ENCODE measurements at places on chromosomes 7 and 10.

GRCh38 chr10:96324447-96324846 is 20.2 kb downstream of the DNTT start:
- no peak for DNase-seq

- no peak for DNase-seq
Measured at GRCh38 chr10:130904676-130905075, 406.8 kb downstream of the TCERG1L start.

GRCh38 chr10:110996256-110996655 is 76.9 kb downstream of the SHOC2 start:
- DNase-seq = no peak

- DNase-seq = no peak
Measured at GRCh38 chr7:98329791-98330373, 48.4 kb downstream of the BRI3 start.

DNA sequence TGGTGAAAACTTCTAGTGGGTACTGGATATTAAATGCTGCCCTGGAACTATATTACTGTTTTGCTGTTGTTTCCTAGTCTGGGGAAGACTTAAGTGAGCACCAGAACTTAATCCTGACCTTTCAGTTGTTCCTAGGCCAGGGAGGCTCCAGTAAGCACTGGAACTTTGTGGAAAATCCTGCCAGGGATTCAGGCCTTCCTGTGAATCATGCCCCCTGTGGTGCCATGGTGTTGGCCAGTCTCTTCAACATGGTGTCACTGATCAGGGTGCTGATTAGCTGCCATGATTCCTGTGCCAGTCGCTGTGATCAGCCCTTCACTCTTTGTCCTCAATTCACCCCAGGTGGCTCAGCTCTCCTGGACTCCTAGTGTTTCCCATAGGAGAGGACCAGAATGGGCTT is 8.5 kb upstream of the AOAH start:
- DNase-seq = no peak

DNA sequence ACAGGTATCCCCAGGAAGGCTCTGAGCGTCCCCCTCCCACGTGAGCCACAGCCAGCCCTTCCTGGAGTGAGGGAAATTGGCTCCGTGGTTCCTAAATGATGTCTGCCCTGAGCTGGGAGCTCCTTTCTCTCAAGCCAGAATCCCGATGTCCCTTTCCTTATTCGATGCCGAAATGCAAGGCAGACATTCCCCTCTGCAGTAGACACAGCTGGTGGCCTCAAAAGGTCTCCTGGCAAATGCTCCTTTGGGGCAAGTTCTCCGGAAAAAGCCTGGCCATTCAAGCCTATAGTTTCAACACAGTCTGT is 98.9 kb downstream of the HIP1 start:
- DNase-seq = peak; percentile 9

GRCh38 chr7:25216837-25217236 is 11.4 kb downstream of the NPVF start:
- DNase-seq = peak; percentile 61

DNA sequence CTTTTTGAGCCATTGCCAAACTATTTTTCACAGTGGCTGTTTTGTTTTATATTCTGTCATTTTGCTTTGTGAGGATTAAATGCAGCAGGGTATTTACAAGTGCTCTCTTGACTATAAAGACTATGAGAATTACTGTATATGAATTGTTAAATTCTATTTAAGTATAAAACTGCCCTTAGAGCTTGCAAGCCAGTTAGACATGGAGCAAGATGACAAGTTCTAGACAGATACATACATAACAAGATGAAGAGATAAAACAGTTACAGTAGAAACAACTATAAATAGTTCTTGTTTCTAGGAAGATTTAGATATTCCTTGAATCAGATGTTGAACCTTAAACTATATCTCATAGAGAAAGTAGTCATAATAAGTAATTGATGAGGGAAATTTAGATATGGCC is 60.6 kb downstream of the DNAH11 start:
- DNase-seq = no peak

GRCh38 chr10:16832351-16833080 is 15.3 kb upstream of the RSU1 start:
- DNase-seq = no peak

DNA sequence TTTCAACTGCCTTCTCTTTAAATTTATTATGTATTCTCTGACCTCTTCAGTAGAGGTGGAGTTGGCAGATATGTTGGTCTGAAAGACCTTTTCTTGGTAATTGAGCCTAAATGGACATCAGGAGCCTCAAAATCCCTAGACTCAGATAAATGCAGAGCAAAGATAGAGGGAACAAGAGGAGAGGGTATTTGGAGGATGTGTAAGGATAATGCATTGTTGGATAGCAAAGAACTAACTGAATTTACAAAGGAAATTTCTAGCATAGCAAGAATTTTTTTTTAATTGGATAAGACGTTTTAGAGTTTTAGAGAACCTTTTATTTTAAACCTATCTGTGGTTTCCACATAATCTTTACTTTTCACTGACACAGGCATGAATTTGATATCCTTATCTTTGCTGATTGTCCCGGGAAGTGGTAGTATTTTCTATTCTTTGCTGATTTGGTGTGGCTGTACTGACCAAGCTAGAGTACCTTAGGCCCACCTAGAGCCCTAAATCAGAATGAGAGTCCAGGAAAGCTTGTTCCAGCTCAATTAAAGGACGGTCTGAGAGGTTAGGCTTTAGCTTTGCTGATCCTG is 91.3 kb downstream of the NRF1 start:
- DNase-seq = no peak

DNA sequence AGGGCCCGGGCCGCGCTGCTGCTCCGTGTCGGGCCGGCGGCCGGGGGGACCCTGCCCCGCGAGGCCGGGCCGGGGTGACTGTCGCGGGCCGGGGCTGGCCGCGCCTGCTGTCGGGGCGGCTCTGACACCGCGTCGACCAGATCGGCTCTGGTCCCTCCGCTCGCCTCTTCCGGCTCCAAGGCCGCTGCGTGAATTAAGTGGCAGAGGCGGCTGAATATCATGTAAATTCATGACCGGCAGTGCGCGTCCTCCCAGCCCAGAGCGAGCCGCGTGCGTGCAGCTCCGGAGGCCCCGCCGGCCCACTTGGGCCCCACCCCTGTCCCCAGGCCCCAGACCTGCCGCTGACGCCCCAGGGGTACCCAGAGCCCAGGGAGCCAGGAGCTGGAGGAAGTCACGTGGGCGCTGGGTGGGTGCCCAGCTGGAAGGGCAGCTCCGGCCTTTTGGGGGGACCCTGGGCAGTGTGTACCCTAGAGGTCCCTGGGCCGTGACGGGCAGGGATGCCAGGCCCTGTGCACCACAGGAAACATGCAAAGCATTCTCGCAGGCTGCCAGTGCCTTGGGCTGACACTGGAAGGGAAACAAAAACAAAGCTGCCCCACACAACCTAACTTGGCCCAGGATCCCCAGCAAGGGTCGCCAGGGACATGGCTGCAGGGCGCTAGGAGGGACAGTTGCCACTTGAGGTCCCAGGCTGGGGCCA is 584.0 kb upstream of the MKI67 start:
- no peak for DNase-seq

DNA sequence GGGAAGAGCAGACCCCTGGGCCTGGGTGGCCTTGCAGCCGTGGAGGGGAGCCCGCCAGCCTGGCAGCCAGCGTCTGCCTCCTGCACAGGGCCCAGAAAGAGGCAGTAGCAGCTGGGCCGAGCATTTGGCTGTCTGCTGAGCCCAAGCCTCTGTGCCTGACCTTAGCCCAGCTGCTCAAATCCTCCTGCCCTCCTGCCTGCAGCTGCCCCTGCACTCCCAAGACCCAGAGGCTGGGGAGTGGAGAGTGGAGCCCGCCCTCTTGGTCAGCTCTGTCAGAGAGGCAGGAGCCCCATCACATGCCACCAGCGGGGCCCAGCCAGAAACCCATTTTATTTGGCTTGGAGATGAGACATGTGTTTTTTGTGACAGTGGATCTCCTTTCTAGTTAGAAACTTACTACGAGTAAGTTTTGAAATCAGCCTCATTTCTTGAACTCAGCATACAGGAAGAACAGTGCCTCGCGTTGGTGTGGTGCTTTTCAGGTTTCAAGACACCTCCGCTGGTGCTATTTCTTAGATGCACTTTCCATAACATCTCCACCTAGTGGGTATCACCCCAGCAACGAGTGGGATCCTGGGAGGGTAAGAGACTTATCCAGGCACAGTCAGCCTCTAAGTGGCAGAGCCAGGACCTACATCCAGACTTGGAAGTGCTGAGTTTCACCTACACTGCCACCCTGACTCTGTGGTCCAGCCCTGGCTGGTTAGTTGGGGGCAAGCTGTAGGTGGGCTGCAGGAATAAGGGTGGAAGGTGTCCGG is 477.1 kb downstream of the RPS24 start:
- DNase-seq = no peak

- DNase-seq = no peak
Measured at GRCh38 chr10:59872892-59873463, 33.4 kb downstream of the CCDC6 start.

DNA sequence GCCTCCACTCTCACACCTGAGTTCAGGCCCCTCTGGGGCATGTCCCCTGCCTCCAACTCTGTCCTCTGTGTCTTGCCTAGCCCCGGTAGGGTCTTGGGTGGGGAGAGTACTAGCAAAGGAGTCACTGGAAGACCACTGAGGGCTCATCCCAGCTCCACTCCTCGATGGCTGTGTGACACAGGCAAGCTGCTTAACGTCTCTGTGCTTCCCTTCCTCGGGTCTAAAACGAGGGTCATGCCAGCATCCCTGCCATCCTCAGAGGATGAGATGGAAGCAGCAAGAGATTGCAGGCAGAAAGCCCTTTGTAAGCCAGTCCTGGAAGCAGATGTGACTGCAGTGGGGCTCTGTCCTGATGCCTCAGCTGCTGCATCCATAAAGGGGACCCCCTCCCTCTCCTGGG is 15.2 kb upstream of the C10orf105 start:
- DNase-seq = no peak

DNA sequence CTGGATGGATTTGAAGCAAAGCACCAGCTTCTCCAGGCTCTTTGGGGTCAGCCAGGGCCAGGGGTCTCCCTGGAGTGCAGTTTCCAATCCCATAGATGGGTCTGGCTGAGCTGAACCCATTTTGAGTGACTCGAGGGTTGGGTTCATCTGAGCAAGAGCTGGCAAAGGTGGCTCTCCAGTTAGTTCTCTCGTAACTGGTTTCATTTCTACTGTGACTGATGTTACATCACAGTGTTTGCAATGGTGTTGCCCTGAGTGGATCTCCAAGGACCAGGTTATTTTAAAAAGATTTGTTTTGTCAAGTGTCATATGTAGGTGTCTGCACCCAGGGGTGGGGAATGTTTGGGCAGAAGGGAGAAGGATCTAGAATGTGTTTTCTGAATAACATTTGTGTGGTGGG is 14.2 kb downstream of the LEP start:
- no peak for DNase-seq

- DNase-seq = no peak
Measured at GRCh38 chr10:3347413-3348182, 175.0 kb upstream of the PITRM1 start.

GRCh38 chr10:122911889-122912484 is 1.6 kb downstream of the FAM24A start:
- DNase-seq = peak; percentile 65

- DNase-seq = no peak
Measured at GRCh38 chr10:97718659-97719142, 5.2 kb downstream of the MARVELD1 start.

- DNase-seq = no peak
Measured at GRCh38 chr10:80278480-80278879, 11.0 kb downstream of the MAT1A start.

- peak; percentile 63 for DNase-seq
Measured at GRCh38 chr10:22427101-22427500, 81.8 kb downstream of the SPAG6 start.

GRCh38 chr10:119973281-119973680 is 80.8 kb downstream of the SEC23IP start:
- peak; percentile 4 for DNase-seq

GRCh38 chr7:107836237-107837144 is 33.5 kb upstream of the SLC26A3 start:
- DNase-seq = no peak

DNA sequence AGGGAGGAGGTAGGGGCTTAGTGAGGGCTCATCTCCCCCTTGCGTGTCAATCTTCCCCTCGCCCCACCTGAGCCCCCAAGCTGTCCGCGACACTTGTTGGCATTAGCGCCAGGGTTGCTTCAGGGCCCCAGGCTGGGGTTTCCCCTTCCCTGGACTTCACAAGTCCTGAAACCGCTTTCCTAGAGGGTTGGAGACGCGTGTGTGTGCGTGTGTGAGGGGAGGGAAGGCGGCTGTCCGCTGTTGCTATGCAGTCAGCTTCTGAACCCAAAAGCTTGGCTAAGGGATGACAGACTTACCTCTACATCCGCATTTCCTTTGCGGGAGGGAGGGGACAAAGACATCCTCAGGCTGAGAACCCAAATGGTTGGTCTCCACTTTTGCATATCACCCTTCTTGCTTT is 803 bp downstream of the GOLGA7B start:
- no peak for DNase-seq

- DNase-seq = no peak
Measured at GRCh38 chr7:140005341-140005740, 57.4 kb downstream of the PARP12 start.

GRCh38 chr10:17963431-17963830 is 11.7 kb downstream of the SLC39A12 start:
- DNase-seq = no peak

DNA sequence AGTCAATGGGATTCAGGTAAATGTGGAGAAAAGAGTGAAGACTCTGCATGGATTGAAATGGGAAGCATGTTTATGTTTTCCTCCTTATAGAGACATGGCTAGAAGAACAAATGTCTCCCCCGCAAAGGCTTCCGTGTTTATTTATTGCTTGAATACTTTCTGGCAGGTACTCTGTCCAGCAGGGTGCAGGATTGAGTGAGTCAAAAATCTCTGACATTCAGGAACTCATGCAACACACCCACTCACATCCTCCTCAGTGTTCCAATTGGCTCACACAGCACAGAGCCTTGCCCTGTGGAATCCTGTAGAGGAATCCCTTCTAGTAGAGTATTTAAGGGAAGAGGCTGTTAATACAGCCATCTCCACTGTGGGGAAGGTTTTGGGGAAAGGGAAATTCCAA is 290.3 kb upstream of the VWC2 start:
- DNase-seq = peak; percentile 33

Data from RKO (cell line).